ENCODE measurements at places on chromosomes 6 and 20. TPM values are rescaled to one million over a fixed set of nuclear protein-coding genes. Genes with fewer than 3 reads are reported as not detected.

GRCh38 chr6:166757232-166758135 is 130.4 kb upstream of the RPS6KA2 start:
- DNase-seq: no peak

- DNase-seq: no peak
Observed at GRCh38 chr6:119280668-119281067, 68.9 kb downstream of the MAN1A1 start.

DNA sequence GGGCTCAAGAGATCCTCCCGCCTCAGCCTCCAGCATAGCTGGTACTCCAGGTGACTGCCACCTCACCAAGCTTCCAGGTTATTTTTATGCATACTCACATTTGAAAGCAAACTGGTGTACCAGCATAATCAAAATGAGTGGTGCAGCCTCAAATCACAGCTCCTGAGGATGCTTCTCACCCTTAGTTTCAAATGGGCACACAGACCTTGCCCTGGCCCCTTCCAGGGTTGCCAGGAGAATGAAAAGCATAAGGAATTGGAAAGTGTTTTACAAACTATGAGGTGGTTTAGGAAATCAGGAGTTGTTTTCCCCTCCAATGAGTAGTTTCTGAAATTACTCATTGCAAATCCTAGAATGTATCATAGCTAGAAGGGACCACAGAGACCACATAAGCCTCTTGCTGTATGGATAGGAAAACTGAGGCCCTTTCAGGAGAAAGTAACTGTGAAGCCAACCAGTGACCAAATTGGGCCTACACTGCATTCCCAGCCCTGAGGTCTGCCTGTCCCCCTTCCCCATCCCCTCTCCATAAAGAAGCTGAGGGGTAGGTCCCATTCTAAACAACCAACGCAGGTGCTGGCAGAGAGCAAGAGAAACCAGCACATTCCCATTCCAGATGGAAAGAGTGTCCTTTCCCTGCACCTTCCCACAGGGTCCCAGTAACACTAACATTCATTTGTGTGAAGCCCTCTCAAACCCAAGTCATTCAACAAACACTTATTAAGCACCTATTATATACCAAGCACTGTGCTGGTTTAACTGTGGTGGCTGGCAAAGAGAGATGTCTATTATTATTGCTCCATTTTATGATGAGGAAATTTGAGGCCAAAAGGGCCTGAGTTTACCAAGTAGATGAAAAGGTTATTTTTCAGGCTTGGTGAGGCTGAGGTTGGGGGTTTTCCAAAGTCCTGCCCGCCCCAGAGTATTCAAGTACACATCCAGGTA is 2.1 kb upstream of the E2F1 start:
- DNase-seq: no peak

- DNase-seq: no peak
Observed at GRCh38 chr6:154402081-154402780, 45.6 kb upstream of the IPCEF1 start.

GRCh38 chr6:58198301-58198700 is 880.9 kb downstream of the PRIM2 start:
- no peak for DNase-seq

DNA sequence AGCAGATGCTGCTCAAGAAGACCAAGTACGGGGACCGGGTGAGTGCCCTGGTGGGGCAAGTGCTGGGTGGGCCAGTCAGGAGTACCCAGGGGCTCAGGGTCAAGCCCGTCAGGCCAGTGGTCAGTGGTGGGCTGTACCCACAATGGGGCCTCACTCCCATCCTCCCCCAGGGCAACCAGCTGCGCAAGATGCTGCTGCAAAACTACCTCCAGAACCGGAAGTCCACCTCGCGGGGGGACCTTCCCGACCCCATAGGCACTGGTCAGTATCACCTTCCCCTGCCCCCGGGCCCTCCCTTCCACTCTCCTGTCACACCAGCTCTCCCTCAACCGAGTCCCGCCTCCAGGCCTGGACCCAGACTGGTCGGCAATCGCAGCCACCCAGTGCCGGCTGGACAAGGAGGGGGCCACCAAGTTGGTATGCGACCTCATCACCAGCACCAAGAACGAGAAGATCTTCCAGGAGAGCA is 27.0 kb downstream of the UQCC2 start:
- no peak for DNase-seq

KCNS1 gene
- total RNA-seq: not detected

LTA gene
- not detected for total RNA-seq

PTCHD4 gene
- total RNA-seq: 3.6 TPM

SYNDIG1 gene
- total RNA-seq: 10.4 TPM

GABRR1 gene
- not detected for total RNA-seq

Measured in glutamatergic neuron (in vitro differentiated cells).